Endothelial cell of umbilical vein (primary cell): ENCODE measurements at places on chromosomes 3 and 15. TPM values are rescaled to one million over a fixed set of nuclear protein-coding genes. Genes with fewer than 3 reads are reported as not detected.
A peak's percentile ranks its signal among the peaks of the same experiment; 100 is the strongest.

IQCH gene
- polyA plus RNA-seq: 0.16 and 0.29 TPM in 2 replicates

GRCh38 chr15:44661576-44661975, 1.9 kb downstream of the SPG11 start:
- no peak for DNase-seq

GRCh38 chr3:46614431-46614830, 2.1 kb downstream of the FAM240A start:
- no peak for DNase-seq

DNA sequence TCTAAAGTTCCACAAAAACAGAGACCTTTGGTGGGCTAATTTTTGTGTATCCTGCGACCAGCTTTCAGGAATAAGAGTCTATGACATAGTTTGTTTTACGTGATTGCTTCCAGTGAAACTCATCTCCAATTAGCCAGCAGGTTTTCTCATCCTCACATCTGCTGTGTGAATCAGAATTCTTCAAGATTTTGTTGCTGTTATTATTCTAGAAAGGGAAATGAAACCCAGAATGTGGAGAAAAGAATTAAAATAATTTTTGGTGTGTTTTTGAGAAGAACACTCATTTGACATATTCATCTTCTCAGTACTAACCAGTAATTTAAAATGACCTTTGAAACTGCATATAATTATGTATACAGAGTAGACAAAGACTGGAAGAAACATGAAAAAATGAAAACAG, 175.9 kb downstream of the USP13 start:
- no peak for DNase-seq

DNA sequence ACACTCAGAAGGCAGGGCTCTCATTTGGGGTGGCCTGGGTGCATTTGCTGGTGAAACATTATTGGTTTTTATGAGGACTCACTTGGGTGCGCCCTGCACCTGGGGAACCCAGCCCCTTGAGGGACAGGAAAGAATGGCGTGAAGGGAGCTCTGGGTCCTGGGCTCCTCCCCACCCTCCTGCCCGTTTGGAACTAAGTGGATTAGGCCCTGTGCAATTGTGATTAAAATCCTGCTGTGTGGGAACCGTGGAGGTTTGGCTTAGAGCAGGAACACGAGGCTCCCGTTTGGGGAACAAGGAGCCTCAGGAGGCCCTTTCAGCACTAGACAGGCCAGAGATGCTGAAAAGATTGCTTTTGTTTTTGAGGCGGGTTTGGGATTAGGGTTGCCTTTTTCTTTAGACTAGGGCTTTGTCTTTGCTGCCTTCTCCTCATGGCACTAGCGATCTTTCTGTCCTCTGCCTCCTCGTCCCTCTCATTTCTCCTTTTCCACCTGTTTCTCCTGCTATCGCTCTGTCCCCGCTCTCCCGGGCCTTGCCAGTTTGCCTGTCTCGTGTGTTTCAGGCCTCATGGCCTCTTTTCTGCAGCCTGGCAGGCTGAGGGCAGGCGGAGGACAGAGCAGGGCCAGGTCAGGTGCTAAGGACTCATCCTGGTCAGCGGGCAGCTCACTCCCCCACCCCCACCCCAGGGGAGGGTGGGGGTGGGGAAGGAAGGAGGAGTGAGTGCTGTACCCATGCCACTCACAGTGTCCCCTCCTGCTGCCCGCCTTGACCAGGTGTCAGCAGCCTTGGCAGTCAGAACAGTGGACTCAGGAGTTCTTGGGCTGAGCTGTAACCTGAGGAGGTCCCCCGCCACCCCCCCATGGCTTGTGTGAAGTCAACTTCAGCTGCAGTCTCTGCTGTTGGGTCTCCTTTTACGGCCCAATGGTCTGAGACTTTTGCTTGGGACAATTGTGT, 8.6 kb downstream of the MAPKAPK3 start:
- no peak for DNase-seq

- DNase-seq: no peak
Observed at GRCh38 chr3:48275287-48276027, 34.6 kb downstream of the ZNF589 start.

- DNase-seq: no peak
Observed at GRCh38 chr15:25431836-25432561, 6.8 kb downstream of the UBE3A start.

- DNase-seq: no peak
Observed at GRCh38 chr3:79339846-79340245, 428.0 kb downstream of the ROBO1 start.

DNA sequence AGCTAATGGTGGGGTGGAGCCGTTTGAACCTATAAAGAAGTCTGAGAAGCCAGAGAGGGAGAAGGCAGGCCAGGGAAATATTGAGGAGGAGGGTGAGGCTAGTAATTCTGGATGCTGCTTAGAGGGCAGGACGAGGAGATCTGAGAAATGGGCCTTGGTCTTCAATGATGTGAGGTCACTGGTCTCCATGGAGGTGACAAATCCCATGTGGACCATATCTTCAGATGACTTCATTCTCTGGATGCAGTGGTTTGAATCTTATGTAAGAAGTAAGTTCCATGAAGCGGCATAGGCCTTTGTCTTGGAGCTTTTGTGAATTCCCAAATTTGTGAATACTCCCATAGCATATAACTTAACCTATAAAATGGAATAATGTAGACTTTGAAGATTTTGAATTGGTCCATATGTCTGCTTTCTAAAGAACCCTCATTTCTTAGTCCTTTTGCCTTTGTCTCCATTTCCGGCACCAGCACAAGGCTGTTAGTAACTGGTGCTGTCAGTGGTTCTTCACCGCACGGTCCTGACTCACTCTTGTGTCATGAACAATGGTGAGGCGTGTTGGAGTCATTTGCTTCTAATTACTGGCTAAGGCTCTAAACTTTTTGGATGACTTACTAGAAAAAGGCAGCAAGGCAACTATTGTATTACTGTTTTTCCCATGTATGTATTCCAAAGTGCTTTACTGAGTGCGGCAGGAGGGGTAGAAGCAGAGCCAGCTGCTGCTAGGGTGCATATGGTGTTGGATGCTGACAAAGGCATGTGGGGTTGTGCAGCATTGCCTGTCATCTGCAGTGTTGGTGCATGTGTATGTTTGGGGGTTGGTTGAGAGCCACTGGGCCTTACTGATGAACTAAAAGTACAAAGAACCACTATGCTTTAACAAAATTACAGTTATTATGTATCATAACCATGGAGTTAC, 279.3 kb upstream of the C2CD4B start:
- DNase-seq: no peak

GRCh38 chr15:95580121-95580520, 750.4 kb upstream of the NR2F2 start:
- no peak for DNase-seq

DNA sequence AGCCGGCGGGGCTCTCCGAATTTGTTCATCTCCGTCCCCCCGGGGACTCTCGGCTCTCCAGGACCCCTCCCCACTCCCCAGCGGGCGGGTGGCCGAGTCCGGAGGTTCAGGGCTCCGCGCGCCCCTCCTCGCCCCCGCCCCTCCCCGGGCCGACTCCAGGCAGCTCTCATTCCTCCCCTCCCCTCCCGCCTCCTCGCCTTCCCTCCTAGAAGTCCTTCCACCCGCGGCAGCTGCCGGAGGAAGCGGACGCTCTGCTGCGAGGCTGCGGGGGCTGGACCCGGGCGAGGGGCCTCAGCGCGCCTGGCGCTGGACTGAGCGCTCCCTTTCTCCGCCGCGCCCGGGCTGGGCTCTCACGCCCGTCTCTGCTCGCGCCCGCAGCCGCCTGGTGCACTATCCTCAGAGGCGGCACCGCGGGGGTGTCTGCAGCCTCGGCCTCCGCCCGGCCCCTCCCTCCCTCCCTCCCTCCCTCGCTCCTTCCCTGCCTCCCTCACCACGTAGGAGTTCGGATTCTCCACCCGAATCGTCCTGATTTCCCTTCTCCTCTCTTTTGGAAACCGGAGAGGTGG, at the start of gene ROBO2:
Gene ROBO2, plus strand, starts transcription at position 494 of the 566 bp plus-strand sequence. CDS start 687 bp downstream, outside the sequence.
- no peak for DNase-seq

- no peak for DNase-seq
Observed at GRCh38 chr3:46369151-46369550, 1.6 kb upstream of the CCR5 start.

GRCh38 chr15:84810073-84810840, 6.9 kb upstream of the ALPK3 start:
- no peak for DNase-seq

SCAANT1 gene
- polyA plus RNA-seq: not detected in 2 replicates

ADGRG7 gene
- polyA plus RNA-seq: not detected in 2 replicates

DNA sequence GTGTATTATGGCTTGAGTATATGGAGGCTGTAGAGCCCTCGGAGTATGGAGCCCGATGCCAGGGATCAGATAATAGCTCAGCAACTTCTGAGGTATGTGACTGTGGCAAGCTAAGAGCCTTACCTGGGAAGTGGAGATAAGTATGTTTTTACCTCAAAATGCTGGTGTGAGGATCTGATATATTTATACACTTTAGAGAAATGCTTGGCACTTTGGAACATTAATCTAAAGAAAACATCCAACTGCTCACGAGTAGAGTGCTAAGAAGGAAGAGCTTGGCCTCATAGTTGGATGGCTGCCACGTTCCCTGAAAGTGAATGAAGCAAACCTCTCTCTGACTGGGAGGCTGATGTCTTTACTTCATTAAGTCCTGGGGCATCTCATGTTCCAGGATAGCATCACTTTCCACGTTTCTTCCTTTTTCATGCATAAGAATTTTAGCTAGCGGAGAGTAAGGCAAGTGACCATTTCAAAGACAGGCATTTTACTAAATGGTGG, 58.9 kb upstream of the GOLGA8J start:
- DNase-seq: peak; percentile 51

P2RY14 gene
- not detected in 2 replicates for polyA plus RNA-seq

SCN5A gene
- 2.7 and 3.1 TPM in 2 replicates for polyA plus RNA-seq

DNA sequence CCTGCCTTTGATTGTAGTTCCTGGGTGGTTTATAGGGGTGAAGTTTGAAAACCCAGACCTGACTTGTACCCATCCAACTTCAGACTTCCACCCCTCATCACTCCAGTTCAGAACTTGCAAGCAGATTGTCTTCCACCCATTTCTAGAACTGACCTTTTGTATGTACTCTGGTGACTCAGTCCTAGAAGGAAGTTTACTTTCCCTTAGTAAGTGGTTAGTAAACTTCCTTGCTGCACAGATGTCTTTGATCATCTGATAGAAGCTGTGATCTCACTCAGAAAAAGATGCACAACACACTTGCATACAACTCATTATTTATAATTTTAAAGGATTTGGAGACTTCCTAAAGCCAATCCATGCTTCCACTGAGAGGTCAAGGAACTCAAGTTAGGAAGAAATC, 368.0 kb downstream of the MFSD1 start:
- DNase-seq: peak; percentile 82

ABHD17C gene
- polyA plus RNA-seq: 5.6 and 5.9 TPM in 2 replicates

PP2D1 gene
- polyA plus RNA-seq: not detected in 2 replicates

- DNase-seq: no peak
Observed at GRCh38 chr15:67880651-67881182, 40.9 kb upstream of the RNU6-1 start.

DNA sequence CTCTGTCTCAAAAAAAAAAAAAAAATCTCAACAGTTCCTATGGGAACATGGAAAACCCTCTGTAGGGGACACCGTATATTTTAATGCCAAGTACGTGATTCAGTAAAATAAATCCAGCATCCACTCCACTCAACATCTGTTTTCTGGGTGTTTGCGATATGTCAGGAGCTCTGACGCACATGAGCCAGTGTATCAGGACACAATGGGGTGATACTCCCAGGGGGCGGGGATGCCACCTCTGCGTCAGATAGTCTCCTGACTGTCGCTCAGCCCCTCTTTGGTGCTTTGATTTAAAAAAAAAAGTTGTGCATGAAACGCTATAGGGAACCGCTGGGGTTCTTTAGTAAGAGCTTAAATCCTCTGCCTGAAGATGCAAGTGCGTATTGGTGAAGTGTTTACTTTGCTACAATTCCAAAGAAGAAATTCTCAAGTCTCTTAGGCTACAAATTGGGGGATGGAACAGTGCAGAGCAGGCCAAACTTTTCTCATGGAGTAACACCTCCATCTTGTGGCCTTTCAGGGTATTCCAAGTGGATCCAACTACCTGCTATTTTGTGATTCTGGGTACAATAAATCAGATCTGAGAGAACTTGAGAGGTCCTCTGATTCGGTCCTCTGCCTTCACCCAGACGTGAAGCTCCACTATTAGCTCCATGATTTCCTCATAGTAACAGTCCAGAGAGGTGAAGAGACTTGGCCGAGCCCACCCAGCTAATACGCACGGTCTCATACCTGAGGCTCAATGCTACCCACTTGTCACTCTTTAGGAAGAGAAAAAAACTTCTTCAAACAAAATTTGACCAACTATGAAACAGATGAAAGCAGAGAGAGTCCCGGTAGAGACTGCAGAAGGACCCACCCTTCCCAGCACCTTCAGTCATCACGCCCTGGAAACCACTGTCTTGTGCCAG, 9.3 kb upstream of the NR2E3 start:
- DNase-seq: peak; percentile 77

DNA sequence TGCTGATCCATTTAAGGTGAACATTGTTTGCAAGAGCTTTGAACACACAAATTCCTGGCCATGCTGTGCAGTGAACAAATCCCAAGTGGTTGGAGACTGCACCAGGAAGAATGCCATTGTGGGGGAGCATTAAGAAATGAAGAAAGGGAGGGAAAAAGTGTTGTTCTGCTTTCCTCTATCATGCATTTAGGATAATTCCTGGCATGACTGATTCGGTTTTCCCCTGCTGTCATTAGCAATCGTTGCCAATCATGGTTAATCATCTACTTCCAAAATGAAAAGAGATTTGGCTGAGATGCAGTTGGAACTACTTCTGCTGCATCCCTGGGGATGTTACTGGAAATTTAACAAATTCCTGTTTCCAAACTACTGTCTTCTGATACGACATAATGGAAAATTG, 73.7 kb upstream of the ZPLD1 start:
- no peak for DNase-seq

DNA sequence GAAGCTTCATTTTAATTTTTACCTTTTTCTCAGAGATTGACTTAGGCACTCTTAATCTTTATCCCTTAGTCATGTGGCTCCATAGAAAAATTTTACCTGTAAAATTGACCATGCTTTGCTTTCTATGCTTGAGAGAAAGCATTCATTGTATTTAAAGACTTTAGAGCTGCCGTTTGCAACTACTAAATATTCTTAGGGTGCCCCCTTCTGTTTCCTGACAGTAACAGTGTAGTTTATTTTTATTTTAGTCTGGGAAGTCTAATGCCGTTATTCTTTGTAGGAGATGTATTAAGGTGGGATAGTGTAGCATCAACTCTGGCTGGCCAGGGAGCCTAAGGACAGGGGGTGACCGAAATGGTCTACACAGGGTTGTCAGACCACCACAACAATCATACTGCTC, 84.5 kb upstream of the SYNPR start:
- peak; percentile 3 for DNase-seq

BMF gene
- polyA plus RNA-seq: 7.4 and 8.6 TPM in 2 replicates

GRCh38 chr3:107283948-107284347, 93.3 kb upstream of the CCDC54 start:
- DNase-seq: no peak
